ENCODE measurements at places on chromosomes 12 and 14. TPM values are rescaled to one million over a fixed set of nuclear protein-coding genes. Genes with fewer than 3 reads are reported as not detected.

DNA sequence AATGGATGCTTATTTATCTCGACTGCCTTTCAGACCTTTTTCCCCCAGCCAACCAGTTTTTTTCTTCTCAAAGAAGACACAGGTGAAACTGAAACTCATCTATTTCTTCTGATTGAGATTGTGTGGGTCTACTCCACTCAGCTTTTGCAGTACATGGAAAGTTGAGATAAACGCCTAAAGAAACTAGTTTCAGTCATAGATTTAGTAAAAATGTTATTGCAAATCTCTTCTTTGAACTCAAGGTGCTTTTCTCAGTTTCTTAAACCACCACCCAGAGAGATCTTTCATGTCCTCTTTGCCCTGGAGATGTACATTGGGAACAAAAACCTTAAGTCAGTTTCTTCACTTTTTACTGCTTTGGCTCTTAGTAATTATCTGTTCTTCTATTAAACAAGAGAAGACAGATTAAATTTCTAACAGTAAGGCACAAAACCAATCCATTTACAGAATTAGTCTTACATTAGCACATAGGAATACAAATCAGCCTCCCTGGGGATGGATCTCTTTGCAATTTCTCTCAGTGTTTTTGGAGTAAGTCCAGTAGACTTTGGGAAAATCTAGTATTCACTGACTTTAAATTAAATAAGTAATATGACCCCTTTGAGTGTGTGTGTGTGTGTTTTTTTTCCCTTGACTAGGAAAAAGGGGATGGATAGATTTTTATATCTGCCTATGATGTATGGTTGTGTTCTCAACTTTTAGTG lies 11.6 kb downstream of the FBXW8 start:
- DNase-seq: no peak

GRCh38 chr12:54592316-54592715 lies 3.9 kb upstream of the PPP1R1A start:
- DNase-seq: no peak

GRCh38 chr14:32932914-32933628 lies 5.6 kb upstream of the NPAS3 start:
- DNase-seq: peak; percentile 24

DNA sequence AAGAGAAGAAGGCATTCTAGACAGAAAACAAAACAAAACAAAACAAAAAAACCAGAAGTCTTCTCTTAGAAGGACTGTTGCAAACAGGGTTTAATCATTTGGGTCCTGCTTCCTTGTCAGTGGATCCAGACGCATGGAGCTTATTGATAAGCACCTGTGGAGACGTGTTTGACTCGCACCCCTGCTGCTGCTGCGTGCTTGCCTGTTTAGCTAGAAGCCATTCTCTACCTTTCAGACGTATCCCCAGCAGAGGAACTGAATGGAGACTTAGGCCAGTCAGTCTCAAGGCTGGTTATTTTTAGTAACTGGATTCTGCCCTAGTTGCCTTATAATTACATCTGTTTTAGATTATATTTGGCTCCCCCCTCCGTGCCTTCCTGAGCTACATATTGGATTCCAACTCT lies 186.1 kb upstream of the EEA1 start:
- DNase-seq: no peak

- no peak for DNase-seq
Observed at GRCh38 chr14:61514927-61515326, 180.4 kb upstream of the HIF1A start.

DNA sequence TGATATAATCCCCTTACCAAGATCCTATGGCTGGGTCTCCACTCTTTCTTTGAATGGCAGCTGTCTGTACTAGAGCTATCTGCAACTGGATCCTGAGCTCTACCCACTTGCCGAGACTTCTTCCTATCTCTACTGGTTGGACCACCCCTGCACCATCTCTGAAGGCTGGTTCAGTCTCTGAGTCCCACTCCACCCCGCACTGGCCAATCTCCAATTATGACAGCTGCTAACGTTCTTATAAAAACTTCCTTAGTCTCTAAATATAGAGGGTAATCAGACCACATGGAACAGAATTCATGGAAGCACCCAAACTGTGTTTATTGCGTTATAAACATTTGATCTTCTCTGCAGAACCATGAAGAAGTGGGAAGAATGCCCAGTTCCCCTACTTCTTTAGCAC lies 186.6 kb upstream of the EEA1 start:
- peak; percentile 51 for DNase-seq

DNA sequence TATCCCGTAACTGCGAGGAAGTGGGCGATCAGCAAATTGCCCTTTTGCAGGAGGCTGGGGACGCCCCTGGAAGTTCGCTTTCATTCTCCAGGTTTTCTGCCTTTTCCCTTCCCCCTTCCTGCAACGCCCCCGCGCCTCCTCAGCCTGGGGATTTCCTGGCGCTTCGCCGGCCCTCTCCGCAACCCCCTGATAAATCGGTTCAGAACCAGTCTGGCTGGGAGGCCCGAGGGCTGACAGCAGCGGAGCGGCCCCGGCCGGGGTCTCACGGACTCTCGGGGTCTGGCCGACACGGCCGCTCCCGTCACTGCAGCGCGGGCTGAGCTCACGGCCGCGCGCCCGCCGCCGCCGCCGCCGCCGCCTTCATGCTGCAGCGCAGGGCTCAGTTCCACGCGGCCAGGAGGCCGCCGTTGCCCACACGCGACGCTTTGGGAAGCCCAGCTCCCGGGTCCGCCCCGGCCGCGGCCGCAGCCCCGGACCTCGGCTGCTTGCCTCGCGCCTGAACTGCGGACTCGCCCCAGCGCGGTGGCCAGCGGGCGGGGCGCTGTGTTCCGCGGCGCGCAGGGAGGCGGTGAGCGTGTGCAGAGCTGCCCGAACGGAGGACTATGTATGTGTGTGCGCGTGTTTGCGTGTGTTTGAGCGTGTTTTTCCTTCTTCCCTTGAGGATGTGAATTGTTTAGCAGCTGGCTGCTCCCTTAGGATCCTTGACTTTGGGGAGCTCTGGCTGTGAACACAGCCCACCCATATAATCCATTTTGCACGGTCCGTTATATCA lies at the start of gene LRFN5:
TSS of gene LRFN5 (plus strand) at position 345 of the 772 bp plus-strand sequence.
- peak; percentile 47 for DNase-seq

- peak; percentile 81 for DNase-seq
Observed at GRCh38 chr14:33938131-33938949, 12.5 kb downstream of the EGLN3 start.

DNA sequence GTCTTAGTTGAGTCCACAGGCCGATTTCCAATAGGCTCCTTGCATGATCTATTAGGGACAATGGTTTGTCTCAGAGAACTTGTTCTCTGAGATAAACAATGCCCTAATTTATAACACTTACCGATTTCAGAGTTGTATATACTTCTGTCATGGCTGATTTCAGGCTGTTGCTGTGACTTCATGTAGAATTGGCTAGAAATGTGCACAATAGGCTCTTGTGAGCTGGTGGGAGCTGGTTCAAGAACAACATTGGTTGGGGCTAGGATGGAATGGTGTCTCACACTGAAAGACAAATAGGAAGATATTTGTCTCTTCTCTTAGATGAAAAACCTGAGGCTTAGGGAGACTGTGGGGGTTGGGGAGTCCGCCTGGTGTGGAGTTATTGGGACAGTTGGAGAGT lies 6.7 kb upstream of the KRT86 start:
- no peak for DNase-seq

GRCh38 chr12:125310461-125310860 lies 245.2 kb downstream of the AACS start:
- DNase-seq: no peak

GRCh38 chr14:50529288-50530179 lies 2.8 kb downstream of the MAP4K5 start:
- no peak for DNase-seq

GRCh38 chr12:76883811-76884210 lies 5.0 kb upstream of the CSRP2 start:
- DNase-seq: peak; percentile 67

- DNase-seq: no peak
Observed at GRCh38 chr14:48373981-48374380, 698.6 kb upstream of the MDGA2 start.

DNAJC22 gene
- total RNA-seq: 0.47 TPM

ZC2HC1C gene
- total RNA-seq: 7.8 TPM

PGF gene
- 5.0 TPM for total RNA-seq

UBE2N gene
- 72.2 TPM for total RNA-seq

MYH6 gene
- 10,415 TPM for total RNA-seq

EGLN3 gene
- 116 TPM for total RNA-seq
